ENCODE measurements at places on chromosomes 11 and 22.

DNA sequence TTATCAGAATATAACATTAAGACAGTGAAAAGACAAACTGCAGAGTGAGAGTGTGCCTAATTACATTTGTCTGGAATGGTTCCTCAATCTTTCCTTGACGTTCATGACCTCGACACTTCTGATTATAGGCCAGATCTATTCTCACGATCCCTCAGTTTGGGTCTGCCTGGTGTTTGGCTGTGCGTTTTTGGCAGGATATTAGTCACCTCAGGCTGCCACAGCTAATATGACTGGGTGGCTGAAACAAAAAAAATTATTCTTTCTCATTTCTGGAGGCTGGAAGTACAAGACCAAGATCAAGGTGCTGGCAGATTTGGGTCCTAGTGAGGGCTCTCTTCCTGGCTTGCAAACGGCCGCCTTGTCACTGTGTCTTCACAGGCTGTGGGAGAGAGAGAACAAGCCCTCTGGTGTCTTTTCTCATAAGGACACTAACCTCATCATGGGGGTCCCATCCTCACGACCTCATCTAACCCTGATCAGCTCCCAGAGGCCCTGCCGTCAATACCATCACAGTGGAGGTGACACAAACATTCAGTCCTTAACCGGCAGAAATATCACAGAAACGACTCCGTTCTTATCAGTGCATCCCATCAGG lies 23.2 kb downstream of the IFITM10 start:
- no peak for DNase-seq

DNA sequence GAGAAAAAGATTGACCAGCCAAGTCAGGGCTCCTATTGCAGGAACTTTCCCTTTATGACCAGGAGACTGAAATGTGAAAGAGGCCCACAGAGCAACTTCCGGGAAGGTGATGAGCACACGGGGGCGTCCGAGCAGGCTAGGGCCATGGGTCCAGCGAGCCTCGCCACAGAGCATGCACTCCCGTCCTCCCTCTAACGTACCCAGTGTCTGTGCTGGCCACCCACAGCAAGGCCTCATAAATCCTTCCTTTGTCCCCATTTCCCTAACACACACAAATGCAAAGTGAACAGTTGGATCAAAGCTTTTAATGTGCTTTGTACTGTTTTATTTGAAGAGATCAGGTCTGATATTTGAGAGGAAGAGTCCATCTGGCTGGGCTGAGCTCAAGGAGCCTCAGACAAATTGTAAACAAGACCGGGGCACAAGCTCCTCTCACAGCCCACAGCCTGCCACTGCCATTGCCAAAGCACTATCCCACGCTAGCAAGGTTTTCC lies 44.3 kb downstream of the BLID start:
- no peak for DNase-seq

DNA sequence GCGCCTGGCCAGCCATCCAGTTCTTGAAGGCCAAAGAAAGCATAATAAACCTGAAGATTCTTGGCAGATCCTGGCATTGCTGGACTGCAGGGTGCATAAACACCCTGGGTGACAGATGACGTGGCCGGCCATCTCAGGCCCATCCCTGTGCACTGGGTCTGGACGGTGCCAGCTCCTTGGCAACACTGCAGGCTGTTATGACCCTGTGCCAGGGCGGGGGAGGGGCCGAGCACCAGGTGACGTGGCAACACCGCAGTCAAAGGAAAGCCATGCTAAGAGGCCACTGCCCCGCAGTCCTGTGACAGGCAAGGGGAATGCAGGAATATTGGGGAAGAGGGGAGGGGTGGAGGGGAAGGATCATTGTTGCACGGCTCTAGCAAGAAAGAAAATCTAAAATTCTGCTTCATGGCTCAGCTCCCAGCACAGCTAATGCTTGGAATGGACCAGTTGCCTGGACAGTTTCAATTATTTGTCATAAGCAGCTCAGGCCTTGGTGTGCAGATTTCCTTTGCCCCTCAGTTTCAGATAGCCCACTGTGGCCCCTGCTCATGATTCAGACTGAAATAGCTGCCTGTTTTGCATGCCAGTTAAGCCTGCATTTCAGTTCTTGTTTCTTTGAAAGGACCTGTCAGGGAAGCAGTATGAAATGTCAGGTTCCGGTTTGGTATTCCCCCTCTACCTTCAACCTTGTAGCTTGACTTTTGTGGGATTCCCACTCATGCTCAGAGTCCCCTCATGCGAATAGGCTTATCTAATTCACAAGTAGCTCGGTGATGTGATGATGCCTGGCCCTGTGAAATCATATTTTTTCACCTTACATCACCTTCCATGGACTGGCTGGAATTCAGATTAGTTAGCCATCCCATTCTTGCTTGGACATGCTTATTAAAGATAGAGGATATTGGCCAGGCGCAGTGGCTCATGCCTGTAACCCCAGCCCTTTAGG lies 29.7 kb upstream of the DDX6 start:
- DNase-seq, result no peak

- DNase-seq, result no peak
These were observed 1.1 kb downstream of the PRDX5 start for GRCh38 chr11:64318766-64319761.

- no peak for DNase-seq
These were observed 11.7 kb downstream of the GUCD1 start for GRCh38 chr22:24543185-24543601.

All from 8988T (cell line).